ENCODE measurements at places on chromosomes 12 and 14. TPM values are rescaled to one million over a fixed set of nuclear protein-coding genes. Genes with fewer than 3 reads are reported as not detected.
A peak's percentile ranks its signal among the peaks of the same experiment; 100 is the strongest.

GRCh38 chr12:90682398-90682797 is 272.6 kb downstream of the CCER1 start:
- no peak for DNase-seq

GRCh38 chr12:19856389-19856788 is 417.1 kb downstream of the AEBP2 start:
- no peak for DNase-seq

TAS2R20 gene
- total RNA-seq: 4.7 TPM

TAS2R13 gene
- total RNA-seq: 7.1 TPM

- no peak for DNase-seq
Observed at GRCh38 chr12:73053893-73054292, 781.7 kb downstream of the TRHDE start.

DNA sequence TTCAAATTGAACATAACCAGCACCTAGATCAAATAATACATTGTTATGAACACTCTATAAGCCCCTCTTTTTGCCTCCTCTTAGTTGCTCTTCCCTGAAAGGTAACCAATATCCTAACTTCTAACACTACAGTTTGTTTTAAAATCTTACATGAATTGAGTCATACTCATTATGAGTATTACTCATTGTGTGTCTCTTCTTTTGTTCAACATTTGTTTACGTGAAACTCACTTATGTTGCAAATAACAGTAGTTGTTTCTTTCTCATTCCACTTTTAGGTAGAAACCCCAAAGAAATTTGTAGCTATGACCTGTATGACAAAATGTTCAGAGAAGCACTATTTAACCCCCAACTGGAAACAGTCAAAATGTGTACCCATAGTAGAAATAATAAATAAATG is 6.6 kb downstream of the LRRC9 start:
- DNase-seq: no peak

CDKN3 gene
- 6.6 TPM for total RNA-seq

DNA sequence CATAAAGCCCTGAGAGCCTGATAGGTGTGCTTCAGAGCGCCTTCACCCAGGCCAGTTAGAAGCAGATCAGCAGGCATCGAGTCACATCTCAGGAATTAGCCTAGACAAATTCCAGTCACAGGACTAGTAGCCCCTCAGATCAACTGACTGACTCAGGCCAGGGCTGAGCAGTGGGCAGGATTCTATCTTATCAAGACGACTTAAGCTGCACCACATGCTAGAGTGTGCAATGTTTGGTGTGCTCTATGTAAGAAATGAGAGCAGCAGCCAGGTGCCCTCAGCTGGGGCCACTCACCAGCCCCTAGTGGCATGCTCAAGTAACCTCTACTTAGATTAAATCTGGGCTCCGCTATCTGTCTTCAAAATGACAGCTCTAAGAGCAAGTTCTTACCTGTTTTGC is 19.7 kb upstream of the NGB start:
- DNase-seq: no peak

GRCh38 chr12:31822761-31823160 is 93.9 kb upstream of the AMN1 start:
- DNase-seq: no peak

TPH2 gene
- total RNA-seq: not detected

- DNase-seq: peak; percentile 79
Observed at GRCh38 chr12:8823565-8824300, 1.3 kb downstream of the A2ML1 start.

KCNH5 gene
- 0.49 TPM for total RNA-seq

DNA sequence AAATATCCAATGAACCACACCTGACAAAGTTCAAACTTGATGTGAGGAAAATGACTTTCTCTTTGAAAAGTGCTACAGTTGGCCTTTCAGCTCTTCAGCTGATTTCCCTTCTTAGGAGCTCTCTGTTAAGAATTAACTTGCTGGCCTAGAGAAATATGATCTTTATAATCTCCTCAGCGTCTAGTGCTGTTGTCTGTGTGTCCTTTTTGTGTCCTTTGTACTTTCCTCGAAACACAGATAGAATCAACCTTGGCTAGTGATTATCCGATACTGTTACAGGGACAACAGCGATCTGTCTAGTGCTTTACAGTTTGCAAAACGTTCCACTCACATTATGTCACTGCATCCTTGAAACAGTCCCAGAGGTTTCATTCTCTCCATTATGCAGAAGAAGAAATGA is 162.8 kb upstream of the RMST start:
- no peak for DNase-seq

CLEC2D gene
- 13.5 TPM for total RNA-seq

CCDC184 gene
- total RNA-seq: 1.2 TPM

DNA sequence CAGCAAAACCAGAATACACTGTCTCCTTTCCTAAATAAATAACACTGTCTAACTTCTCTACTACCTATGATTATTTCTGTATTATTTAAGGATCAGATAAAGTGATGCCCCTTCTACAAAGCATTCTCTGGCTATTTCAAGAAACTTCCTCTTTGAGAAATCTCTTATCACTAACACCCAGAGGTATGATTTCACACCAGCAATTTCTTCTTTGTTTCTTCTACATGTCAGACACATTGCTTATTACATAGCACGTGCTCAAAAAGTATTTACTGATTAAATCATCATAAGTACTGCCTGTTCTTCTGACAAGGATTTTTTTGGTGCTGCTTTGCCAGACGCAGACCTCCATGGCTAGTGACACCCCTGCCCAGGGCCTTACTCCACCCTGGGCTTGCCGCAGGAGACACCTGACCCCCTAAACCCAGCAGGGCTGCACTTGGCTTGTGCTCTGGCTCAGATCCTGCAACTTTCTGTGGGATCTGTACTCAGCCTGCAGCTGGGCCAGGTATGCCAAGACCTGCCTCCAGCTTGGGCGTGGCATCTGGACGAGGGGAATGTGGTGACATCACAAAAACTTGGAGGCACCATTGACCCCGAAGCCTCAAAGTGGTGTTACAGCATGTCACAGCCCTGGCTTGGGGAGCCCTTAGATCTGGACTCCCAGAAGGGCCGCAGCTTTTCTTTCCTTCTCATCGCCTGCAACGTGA is 15.4 kb upstream of the HIGD1C start:
- DNase-seq: no peak

NUAK1 gene
- 22.8 TPM for total RNA-seq

- DNase-seq: no peak
Observed at GRCh38 chr12:63918800-63919300, 74.3 kb downstream of the SRGAP1 start.

KERA gene
- total RNA-seq: not detected

SYCP3 gene
- total RNA-seq: not detected

GRCh38 chr12:115364921-115365320 is 680.9 kb upstream of the TBX3 start:
- DNase-seq: no peak

JPH4 gene
- 10.6 TPM for total RNA-seq

- DNase-seq: no peak
Observed at GRCh38 chr12:80419644-80420043, 24.4 kb upstream of the PTPRQ start.

- DNase-seq: no peak
Observed at GRCh38 chr12:75444429-75445136, 36.0 kb upstream of the GLIPR1 start.

VASH1 gene
- 6.1 TPM for total RNA-seq

DNA sequence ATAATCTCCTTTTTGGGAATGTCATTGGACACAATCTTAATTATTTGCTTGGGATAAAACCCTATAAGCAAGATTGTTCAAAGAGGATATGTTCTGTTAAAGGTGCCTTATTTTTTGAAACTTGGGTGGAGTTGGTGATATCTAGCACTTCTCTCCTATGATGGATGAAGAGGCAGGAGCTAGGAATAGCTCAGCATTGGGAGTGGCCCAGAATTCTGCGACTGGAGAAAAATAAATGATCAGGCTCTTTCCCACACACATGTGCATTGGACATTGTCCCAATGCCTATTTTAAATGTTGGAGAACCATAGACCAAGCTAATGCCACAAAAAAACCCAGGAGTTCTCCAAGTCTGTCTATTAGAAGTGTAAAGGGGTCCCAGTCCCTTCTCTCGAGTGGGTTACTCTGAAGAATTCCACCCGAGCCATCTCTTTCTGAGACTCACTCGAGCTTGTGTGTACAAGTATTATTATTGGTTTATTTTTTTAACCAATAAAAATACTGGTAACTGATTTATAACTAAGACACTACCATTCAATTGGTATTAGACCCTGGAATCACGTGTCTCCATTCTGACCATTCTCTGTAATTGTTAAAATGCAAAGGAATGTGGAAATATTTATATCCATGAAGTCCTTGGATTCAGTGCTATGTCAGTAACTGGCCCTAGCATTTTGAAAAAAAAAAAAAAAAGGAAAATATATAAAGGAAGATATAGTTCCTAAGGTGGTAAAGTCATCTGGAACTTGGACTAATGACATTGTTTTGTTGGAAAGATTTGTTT is 437.5 kb upstream of the TMEM132C start:
- DNase-seq: no peak

PEX5 gene
- total RNA-seq: 31.2 TPM

IL22 gene
- not detected for total RNA-seq

ACYP1 gene
- total RNA-seq: 32.4 TPM

GRCh38 chr12:21715386-21715785 is 57.7 kb upstream of the LDHB start:
- DNase-seq: no peak

- no peak for DNase-seq
Observed at GRCh38 chr12:109998241-109998903, 858 bp upstream of the ANKRD13A start.

- peak; percentile 88 for DNase-seq
Observed at GRCh38 chr14:31419967-31420318, 407 bp downstream of the HEATR5A start.

RHOF gene
- total RNA-seq: 16.5 TPM

- no peak for DNase-seq
Observed at GRCh38 chr12:71266606-71267005, 108.8 kb upstream of the TSPAN8 start.

WNT5B gene
- total RNA-seq: 7.6 TPM
